ENCODE measurements at places on chromosomes 5 and 9.

GRCh38 chr5:57411982-57412381 lies 70.6 kb downstream of the ACTBL2 start:
- no peak for DNase-seq

DNA sequence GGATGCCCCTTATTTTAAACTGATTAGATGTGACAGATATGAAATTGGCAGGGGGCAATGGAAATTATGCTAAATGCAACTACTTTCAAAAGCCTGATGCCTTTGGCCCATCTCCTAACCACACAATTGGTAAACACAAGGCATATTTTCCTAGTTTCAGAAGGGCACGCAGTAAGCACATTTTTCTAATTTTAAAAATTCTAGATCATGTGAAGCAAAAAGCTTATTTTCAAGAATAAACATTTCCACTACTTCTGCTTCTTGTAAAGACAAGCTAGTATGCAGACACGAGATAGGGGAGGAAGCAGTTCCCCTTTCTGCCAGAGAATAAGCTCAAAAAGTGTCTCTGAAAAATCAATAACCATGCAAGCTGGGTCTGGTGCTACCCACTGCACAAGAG lies 67.7 kb downstream of the ABCA1 start:
- no peak for DNase-seq

DNA sequence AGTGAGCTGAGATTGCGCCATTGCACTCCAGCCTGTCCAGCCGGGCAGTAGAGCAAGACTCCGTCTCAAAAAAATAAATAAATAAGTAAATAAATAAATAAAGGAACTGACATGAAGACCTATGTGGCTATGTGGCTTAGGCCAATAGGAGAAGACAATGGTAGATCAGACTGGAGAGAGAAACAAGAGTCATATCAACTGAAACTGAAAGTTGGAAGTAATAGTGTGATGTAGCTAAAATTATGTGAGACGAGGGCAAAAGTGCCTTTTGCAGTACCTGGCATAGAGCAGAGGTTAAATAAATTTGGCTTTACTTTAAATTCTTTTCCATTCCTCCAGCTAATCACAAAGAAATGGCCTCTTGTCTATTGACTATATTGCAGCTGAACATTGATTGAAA lies 7.3 kb downstream of the FBP2 start:
- no peak for DNase-seq

DNA sequence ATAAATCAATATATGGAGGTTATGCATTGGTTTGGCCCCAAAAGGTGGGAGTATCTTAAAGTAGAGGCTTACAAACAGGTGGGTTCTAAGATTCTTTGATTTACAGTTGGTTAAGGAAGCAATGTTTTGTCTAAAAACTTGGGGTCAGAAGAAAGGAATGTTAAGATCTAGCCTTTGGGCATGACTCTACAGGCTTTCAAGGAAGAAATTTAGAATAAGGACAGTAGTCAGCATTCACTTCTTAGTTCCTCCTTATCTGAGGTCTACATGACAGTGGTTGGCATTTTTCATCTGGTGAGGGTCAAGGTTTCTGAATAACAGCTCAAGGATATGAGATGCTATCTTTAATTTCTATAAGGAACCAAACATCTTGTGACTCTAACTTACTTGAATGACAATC lies 122.8 kb downstream of the CAMK4 start:
- DNase-seq, result no peak

DNA sequence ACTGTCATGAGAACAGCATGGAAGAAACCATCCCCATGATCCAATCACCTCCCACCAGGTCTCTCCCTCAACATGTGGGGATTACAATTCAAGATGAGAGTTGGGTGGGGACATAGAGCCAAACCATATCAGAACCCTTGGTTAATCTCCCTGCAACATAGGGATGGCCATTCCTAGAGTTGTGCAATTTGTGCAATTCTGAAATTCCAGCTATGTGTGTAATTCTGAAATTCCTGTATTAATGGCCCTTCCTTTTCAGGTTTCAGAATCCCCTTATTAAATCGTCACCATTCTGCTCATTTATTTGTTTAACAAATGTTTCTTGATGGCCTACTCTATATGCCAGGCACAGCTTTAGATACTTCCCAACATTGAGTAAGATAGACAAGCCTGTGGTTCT lies 282.6 kb downstream of the SMARCA2 start:
- DNase-seq, result peak; percentile 1

DNA sequence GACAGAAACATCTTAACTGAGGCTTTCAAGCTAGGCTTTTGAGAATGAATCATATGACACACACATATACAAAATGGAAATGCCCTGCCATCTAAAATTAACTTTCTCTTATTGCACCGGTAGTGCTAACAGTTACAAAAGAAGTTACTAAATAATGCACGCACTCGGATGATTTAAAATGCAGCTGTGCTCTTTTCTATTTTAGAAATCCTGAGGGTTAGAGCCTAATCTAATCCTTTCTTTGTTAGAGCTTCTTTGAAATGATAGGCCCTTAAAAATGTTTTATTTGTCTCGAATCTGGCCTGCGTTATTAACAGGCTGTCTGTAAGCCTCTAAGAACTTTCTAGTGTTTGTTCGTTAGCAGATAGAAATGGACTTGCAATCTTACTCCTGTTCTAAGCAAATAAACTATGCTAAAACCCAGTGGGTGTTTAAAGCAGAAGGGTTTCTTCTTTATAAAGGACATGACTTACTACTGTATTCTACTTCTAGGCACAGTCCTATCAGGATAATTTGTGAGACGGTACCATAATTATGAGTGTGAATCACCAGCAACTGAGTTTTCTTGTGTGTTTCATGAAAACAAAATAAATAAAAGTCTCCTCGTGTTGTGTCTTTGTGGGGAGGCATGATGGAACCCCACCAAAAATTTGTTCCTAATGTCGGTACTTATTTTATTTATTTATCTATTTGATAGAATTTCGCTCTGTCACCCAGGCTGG lies 69.2 kb upstream of the MYO10 start:
- no peak for DNase-seq

DNA sequence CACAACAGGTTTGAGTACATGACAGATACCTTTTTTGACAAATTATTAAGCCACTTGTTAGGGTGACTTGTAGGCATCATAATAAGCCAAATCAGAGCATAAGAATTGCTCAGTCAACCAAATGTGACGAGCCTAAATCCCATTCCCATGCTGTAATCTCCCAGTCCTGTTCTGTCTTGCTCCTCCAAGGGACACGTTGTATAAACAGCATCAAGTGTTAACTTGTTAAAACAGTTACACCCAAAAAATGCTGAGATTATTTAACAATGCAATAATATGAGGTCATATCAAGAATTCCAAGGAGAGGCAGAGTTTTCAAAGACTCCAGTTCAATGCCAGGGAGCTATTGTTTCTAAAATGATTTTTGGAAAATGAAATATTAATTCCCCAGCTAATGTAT lies 76.2 kb downstream of the SH3TC2 start:
- no peak for DNase-seq

DNA sequence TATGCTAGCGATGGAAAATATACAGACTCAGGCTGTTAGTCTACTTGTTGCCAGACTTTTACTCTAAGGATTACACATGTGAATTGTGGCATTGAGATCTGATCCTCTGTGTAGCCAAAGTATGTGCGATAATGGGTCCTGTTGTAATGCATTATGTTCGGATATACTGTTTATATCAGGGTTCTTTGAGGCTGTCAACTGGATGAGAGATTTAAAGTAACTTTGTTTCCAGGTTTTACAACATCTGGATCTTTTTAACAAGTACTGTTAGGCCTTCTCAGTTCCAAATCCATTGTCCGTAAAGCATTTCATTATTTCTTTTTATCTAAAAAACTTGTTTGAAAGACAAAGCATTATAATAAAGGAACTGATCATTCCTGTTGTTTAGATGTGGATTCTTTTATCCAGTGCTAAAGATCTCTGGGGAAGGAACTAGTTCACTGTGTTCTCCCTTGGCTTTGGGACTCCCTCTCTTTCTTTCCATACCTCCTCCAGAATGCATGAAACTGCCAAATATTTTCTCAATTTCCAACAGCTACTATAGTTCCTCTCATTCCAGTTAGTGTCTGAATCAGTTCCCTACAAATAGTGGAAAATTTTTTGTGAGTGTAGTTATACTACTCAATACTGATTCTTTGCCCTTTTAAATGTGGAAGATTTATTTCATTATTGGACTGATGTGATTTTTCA lies 68.8 kb downstream of the HACD4 start:
- DNase-seq, result no peak

DNA sequence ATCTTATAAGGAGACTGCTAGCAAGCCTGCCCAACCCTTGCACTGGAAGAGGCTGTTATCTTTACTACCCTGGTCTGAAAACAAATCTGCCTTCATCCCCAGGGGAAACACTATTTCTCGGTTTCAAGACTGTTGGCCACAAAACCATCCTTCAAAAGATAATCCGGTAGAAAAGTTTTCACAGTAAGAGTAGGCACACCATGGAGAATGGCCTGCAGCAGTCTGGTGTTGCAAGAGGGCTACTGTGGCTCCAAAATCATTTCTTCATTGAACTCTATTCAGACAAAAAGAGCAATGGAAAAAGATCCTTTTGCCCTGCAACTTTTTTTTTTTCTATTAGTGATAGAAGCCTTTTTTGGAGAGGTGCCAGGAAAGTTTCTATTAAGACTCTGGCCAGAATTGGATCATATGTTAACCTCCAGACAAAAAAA lies 163.9 kb downstream of the ARHGEF28 start:
- no peak for DNase-seq

GRCh38 chr5:78920604-78921003 lies 64.5 kb downstream of the ARSB start:
- DNase-seq, result no peak

DNA sequence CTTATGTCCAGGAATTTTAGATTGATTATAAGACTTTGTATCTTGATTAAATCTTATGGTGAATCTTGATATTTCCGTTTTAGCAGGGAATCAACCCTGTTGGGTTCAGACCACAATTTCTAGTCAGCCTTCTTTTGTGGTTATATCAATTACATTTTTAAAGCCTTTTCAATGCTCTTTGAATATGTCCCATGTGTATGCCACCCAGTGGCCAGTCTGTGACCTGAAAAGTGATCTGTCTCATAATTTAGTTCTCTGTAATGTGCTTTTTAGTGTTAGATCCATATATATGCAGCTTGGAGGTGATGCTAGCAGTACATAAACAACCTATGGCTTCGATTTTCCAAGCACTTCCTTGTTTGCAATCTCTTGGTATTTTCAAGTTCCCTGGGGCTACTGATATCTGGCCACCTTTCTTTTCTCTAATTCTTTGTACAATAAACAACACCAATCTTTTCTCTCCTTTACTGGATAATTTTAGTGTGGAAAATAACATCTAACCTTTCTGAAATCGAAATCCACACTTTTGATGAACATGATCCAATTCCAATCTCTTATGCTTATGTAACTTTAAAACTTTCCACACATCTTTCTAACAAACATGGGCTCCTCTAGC lies 28.8 kb downstream of the PDE8B start:
- DNase-seq, result no peak

GRCh38 chr5:122420091-122420490 lies 108.1 kb downstream of the SNCAIP start:
- DNase-seq, result no peak

GRCh38 chr9:104682642-104683041 lies 11.7 kb upstream of the OR13D1 start:
- peak; percentile 3 for DNase-seq

GRCh38 chr9:13750061-13750460 lies 470.6 kb upstream of the MPDZ start:
- DNase-seq, result peak; percentile 52

Data from AG04449 (cell line).